ENCODE measurements at places on chromosomes 2 and 18.

DNA sequence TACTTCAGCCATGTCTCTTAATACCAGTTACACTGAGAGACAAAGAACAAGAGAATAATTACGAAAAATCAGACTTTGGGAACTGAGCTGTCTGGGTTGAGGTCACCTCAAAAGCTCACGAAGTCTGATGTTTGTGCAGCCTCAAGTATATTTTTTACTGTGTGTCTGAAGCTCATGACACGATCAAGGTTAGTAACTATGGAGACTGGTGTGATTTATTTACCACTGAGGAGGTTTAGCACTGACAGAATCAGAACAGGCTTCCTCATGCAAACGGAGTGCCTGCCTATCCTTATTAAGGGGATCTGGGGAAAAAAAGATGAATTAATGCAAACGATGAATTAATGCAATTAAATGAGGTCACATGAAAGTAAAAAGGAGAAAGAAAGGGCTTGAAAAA, 61.1 kb upstream of the RAPH1 start:
- DNase-seq = peak; percentile 63

- no peak for DNase-seq
Observed at GRCh38 chr2:43127941-43128558, 98.4 kb downstream of the ZFP36L2 start.

DNA sequence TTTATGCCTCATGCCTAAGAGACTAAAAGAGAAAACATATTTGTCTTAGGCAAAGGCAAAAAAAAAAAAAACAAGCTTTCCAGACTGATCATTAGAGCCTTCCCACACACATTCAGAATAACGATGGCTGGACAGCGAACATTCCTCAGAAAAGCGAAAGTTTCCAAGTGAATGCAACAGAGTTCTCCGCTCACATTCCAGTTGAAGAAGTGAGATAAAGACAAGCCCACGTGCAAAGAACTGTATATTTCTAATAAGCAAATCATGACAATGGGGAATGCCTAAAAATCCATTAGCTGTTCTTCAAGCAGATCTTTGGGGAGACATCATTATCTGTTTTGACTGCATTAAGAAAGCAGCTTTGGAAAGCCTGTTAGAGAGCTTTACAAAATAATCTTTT, 347.9 kb downstream of the METTL4 start:
- DNase-seq = peak; percentile 81

DNA sequence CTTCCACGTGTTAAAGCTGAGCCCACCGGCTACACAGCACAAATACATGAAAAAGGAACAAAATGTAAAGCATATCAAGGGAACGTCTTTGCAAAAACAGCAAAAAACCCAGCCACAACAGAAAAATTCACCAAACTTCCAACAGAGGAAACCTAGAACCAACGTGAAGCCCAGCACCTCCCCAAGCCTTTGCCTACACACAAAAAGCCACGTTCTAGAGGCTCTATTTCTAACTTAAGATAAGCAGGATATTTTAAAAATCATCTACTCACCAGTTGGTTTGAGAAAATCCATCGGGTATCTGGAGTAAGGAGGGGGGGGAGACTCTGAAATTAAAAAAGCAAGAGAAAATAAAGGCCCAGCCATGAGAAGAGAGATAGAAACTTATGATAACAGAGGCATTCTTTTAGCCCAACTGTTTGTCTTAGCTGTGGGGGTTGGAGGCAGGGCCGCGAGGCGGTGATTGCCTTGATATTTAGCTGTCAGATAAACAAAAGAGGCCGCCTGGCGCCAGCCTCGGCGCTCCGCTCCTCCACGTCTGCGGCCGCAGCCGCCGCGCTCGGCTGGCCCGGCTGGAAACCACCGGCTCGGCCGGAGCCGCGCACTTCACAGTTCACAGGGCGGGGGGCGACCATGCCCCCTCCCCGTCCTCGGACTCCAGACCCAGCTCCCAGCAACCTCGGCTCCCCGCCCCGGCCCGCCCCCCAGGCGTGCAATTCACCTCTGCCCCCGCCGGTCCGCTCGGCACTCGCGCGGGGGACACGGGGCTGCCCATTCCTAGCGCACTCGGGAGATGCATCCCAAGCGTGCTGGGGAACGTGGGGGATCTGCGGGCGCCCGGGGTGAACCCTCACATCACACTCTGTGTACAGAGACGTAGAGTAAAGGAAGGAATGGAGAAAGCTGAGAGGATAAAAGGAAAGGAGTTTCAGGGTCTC, 2.4 kb downstream of the SMAD7 start:
- peak; percentile 84 for DNase-seq

DNA sequence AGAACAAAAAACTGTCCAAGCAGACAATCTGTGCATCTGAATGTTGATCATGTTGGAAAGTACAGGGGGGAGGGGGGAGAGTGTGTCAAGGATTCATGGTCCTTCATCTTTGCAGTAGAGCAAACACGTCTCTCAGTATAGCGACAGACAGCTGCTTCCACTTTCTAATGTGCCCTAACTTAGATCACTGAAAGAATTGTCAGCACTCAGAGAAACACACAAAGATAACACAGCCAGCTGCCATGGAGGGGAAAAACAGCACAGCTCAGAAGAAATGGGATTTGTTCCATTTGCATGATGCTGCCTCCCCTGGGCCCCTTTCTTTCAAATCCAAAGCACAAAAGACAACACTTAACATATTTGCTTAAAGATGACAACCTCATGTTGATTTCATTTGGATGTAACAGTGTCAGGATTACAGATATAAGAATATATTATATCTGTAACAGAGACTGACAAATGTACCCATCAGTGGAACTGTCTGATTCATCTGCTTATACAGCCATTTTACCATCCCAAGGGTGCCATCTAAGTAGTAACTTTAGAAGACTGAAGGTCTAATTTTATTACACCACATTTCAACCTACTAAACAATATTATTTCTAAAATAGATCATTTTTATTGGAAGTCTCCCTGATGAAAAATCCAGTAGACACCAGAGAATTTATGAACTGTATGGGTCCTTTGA, 17.7 kb downstream of the FIGN start:
- DNase-seq = peak; percentile 85

GRCh38 chr18:77969972-77970371, 720.3 kb downstream of the GALR1 start:
- DNase-seq = no peak

DNA sequence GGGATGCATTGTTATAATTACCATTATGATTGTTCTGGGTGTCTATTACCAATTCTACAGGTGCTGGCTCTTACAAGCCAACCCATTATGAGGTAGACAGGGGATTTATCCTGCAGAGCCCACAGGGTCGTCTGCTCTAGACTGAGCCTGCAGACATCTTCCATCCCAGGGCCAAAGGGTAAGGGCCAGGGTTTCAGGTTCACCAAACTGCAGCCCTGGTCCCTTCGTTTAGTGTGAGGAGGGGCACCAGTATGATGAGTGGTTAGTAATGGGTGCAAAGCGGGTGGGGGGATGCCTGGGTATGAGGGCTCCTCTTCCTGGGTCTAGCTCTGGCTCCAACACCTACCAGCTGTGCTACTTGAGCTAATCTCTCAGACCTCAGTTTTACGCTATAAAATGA, 1.2 kb upstream of the ARID5A start:
- no peak for DNase-seq

DNA sequence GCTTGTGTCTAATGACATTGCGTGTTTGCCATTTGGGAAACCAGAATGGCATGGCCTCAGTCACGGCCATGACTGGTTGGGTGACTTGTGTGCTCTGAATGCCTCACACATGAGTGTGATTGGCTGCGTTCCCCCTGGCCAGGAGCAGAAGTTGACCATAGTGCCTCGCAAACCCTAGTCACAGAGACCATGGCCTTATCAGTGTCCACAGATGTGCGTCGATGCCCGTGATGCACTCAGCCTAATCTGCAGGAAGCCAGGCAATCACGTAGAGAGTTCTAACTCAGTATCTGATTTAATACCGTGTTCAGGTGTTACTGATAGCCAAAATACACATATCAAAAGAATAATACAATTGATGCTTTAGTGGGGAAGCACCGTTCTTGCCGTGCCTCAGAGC, 64.0 kb downstream of the BOLA3 start:
- DNase-seq = no peak

- DNase-seq = peak; percentile 82
Observed at GRCh38 chr2:201781557-201782051, 871 bp upstream of the ALS2 start.

GRCh38 chr18:48351216-48352050, 57.8 kb downstream of the ZBTB7C start:
- no peak for DNase-seq

GRCh38 chr2:207935991-207936370, 89.3 kb downstream of the PLEKHM3 start:
- no peak for DNase-seq

- DNase-seq = peak; percentile 47
Observed at GRCh38 chr2:263022-263738, 652 bp downstream of the SH3YL1 start.

DNA sequence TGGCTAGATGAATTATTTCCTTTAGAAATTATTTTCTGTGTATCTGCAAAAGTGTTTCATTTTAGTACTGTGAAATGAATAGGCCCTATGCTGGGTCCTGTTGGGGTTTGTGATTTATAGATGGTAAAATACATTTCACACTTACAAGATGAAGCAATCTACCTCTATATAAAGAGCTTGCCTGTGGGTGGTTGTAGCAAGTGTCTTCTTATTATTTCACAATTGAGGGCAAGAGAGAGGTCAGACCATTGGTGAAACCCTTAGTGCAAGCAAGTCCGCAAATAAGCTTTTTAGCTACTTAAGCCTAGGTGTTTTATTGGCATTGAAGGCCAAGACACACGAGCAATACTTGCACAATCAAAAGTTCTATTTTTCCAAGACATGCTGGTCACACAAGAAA, 153.1 kb downstream of the FMNL2 start:
- no peak for DNase-seq

DNA sequence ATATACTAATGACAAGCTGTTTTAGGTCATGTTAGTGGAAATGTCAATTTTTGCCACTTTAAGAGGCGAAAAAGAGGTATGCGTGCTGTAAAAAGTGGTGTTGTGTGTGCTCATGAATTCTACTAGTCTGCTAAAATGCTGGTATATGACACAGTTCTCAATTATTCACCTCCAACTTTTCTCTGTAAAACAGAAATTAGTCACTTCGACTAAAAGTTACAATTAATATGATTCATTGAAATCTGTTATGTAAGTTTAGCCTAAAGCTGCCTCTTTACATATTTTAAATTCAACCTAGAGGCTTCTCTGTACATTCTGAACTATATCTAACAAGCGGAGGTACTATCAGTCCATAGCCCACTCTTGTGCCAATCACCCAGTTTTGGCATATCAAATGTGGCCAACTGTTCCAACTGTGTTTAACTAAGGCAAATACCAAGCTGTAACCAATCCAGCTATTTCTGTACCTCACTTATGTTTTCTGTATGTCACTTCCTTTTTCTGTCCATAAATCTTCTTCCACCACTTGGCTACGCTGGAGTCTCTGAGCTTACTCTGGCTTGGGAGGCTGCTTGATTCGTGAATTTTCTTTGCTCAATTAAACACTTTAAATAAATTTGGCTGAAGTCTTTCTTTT, 20.8 kb downstream of the BAZ2B start:
- no peak for DNase-seq

DNA sequence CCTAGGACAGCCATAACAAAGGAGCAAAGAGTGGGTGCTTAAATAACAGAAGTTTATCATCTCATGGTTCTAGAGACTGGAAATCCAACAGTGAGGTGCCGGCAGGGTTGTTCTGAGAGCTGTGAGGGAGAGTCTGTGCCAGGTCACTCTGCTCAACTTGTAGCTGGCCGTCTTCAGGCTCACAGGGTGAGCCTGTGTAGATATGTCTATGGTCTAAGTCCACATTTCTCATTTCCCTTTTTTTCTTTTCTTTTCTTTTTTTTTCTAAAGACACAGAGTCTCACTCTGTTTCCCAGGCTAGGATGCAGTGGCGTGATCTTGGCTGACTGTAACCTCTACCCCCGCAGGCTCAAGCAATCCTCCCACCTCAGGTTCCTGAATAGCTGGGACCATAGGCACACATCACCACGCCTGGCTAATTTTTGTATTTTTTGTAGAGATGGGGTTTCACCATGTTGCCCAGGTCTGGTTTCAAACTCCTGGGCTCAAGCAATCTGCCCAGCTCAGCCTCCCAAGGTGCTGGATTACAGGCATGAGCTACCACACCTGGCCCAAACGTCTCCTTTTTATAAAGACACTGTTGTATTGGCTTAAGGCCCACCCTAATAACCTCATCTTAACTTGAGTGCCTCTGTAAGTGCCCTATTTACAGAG, 142.2 kb downstream of the SP3 start:
- no peak for DNase-seq

GRCh38 chr2:187655001-187655400, 100.8 kb upstream of the TFPI start:
- DNase-seq = no peak

DNA sequence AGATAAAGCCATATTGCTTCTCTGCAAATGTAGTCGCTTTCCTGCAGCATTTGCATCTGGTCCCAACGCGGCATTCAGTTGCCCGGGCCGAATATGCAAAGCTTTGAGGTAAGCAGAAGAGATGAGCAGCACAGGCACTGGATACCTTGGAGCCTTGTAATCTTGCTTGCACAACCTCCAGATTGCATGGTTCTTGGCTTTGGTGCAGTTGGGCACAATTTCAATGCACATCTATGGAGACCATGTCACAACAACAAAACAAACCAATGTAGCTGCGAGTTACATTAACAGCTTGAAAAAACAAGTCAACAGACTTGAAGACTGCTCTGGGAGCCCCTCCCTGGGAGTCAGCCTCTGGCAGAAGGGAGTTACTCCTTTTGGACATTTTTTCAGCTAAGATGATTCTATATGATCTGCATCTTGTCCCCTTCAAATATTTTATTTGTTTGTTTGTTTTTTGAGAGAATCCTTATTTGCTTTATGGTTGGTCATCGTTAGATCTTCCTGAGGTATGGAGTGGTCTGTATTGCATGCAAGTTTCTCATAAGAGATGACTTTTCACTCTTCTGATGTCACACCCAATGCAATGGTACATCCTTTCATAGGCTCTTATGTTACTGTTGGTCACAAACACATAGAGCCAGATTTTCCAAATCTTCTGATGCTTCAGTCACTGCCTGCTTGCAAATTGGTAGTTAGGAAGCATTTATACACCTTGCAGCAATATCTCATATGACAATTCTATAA, 113.5 kb downstream of the EFEMP1 start:
- no peak for DNase-seq

GRCh38 chr2:96524482-96525210, 11.9 kb upstream of the ARID5A start:
- DNase-seq = no peak

GRCh38 chr2:68390114-68390513, 25.0 kb downstream of the PLEK start:
- no peak for DNase-seq

All from DMS53 (cell line).